AG08395 (cell line): ENCODE measurements at places on chromosomes 2 and 18.

- DNase-seq = no peak
Measured at GRCh38 chr2:216084547-216084946, 2.8 kb downstream of the TMEM169 start.

GRCh38 chr2:161912154-161912553 is 161.9 kb downstream of the DPP4 start:
- DNase-seq = no peak

GRCh38 chr2:25497918-25498407 is 156.2 kb upstream of the DNMT3A start:
- DNase-seq = no peak

GRCh38 chr2:172978063-172978383 is 97.6 kb upstream of the MAP3K20 start:
- DNase-seq = no peak

DNA sequence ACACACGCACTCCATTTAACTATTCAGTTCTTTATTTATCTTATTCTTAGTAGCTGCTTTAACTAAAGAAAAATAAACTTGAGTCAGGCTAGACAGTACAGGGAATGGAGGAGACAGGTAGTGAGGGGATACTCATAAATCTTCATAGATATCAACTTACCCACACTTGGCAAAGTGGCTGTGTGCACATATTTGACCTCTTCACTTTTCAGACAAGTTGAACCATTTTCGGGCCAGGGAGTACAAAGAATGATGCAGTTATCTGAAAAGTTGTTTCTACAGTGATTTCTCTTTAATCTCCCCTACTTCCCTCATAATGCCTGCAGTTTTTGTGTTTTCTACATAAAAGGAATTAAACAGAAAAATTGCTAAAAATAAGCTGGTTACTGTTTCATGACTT is 307.5 kb downstream of the GULP1 start:
- no peak for DNase-seq

- DNase-seq = no peak
Measured at GRCh38 chr2:67851956-67852824, 210.6 kb downstream of the C1D start.

- no peak for DNase-seq
Measured at GRCh38 chr2:36616947-36617346, 19.0 kb upstream of the FEZ2 start.

- no peak for DNase-seq
Measured at GRCh38 chr2:128487650-128488387, 169.2 kb upstream of the HS6ST1 start.

DNA sequence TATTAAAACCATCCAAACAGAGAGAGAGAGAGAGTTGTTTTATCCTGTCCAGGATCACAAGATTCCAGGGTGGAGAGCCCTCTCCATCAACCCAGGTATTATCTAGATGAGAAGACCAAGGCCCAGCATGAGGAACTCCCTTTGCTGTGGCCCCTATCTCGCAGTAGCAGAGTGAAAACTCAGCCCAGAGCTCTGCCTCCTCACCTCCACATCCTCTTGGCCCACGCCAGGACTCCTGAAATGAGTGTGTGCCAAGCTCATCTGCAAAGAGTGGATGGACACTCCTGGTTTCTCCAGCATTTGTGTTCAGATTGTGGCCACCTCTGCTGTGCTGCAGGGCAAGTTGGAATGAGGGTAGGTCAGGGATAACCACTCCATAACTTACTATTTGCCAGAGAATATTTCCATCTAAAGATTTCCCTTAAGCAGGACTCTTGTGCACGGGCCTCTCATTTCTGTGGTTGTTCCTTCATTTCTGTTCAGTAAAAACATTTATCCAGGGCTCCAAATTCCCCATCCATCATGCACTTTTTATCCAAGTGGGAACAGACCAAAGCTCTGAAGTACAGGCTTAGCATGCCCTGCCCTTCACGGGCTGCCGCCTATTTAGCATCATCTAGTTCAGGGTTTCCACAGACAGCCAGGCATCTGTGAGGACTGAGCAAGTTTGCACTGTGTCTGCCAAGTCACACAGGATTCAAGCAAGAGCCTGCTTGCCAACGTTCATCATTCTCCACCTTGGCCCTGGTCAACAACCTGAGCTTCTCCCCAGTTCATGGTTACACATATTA is 583.2 kb upstream of the ID2 start:
- no peak for DNase-seq

DNA sequence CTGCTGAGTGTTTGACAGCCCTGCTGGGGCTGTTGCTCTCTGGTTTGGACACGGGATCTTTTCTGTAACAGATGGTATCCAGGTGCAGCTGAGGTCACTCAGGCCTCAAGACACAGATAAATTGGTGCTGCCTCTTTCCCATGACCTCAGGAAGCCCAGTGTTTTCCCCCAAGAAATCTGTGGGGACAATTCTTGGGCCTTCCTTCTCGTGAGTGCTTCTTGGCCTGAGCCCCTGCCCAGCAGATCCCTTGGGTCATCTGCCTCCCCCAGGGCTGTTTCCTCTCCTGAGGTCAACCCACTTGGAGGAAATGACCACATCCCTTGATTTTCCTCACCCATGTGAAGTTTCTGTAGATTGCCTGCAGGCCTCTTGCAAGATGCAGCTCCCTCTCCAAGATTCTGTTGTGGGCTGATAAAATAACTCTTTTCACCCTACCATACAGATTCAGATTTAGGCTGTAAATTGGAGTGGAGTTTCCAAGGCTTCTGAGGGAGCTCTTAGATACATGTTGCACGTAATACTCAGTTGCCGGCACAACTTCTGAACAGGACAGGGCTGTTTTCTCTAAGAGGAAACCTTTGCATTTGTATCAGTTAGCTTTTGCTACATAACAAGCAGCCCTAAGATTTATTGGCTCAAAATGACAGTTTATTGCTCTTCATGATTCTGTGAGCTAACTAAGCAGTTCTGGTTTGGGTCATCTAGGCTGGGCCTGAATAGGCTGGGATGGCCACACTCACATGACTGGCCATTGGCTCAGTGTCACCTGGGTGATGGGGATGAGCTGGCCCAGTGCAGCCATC is 13.1 kb downstream of the ZAP70 start:
- DNase-seq = no peak

- DNase-seq = no peak
Measured at GRCh38 chr2:241286348-241287090, 29.0 kb downstream of the HDLBP start.

DNA sequence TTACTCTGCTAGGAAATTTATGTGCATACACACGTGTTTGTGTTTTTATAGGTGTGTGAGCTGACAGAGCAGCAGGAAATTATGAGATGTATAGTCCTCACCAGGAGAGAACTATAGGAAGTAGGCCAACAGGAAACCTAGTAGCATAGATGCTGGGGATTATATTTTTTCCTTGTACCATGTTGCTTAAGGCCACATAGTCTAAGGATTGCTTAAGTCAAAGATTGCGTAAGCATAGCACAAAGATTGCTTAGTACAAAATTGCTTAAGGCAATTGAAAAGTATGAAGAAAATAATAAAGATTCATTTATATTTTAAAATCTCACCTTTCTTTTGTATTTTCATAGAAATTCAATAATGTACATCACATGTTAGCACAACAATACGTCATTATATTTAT is 18.7 kb upstream of the CCDC102B start:
- DNase-seq = peak; percentile 16

GRCh38 chr18:65298422-65298821 is 452.4 kb upstream of the CDH7 start:
- no peak for DNase-seq

GRCh38 chr2:185643434-185643833 is 95.2 kb upstream of the FSIP2 start:
- DNase-seq = no peak

DNA sequence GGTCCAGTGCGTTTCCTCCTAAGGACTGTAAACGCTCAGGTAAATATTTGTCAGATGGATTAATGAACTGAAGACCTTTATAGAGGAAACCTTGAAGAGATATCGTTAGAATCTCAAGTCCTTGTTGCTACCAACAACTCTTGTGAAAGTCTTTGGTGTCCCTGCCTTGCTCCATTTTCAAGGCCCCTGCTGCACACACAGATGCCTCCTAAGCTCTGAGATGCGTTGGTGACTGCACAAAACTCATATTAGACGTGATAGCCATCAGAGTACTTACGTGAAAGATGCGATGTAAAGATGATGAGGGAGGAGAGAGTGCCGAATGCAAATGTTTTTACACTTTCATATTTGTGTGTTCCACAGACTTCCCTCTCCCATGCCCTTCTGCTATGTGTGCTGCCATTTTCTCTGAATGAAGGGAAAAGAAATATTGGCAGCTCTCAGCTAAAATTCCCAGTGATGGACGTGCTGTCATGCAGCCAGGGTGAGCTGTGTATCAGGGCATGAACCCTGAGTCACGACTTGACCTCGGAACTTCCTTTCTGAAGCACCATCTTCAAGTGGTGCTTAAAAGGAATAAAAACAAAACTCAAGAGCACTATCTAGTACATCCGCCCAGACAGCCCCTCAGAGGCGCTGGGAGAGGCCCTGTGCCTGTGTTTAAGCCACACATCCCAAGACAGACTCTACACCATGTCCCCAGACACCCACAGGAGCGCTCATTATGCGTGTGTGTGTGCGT is 117.4 kb downstream of the FAM210A start:
- DNase-seq = no peak

DNA sequence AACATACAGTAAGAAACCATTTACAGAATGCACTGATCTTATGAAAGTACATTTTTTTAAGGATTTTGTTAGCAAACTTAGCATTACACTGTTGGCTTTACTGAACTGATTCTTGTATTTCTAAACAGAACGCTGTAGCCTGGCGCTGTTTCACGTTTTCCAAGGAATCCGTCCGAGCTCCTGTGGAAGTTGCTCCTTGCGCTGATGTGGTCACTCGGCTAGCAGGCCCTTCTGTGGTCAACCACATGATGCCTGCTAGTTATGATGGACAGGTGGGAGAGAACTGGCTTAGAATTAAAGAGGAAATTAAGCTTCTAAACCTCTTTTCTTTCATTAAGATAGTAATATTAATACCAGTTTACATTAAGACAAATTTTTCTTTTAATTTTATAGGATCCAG is 76.8 kb downstream of the CEP192 start:
- no peak for DNase-seq

GRCh38 chr2:214035921-214036320 is 374.9 kb upstream of the VWC2L start:
- no peak for DNase-seq

DNA sequence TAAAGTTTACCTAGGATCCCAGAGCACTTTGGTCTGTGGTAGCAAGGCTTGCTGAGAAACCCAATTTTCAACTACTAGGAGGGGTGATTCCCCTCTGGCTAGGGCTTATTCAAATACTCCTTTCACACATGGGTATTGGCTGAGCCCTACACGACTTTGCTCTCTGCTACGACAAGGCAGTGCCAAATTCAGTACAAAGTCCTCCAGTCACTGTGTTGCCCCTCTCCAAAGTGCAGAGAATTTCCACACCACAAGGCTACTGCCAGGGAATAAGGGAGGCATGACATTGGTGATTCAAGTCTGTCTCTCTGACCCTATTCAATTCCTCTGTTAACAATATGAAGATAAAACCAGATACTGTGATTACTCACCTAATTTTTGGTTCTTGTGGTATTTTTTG is 38.9 kb downstream of the SYT4 start:
- DNase-seq = no peak

GRCh38 chr18:33404244-33404873 is 36.2 kb downstream of the CCDC178 start:
- no peak for DNase-seq

- no peak for DNase-seq
Measured at GRCh38 chr2:69065735-69066336, 52.9 kb downstream of the ANTXR1 start.

DNA sequence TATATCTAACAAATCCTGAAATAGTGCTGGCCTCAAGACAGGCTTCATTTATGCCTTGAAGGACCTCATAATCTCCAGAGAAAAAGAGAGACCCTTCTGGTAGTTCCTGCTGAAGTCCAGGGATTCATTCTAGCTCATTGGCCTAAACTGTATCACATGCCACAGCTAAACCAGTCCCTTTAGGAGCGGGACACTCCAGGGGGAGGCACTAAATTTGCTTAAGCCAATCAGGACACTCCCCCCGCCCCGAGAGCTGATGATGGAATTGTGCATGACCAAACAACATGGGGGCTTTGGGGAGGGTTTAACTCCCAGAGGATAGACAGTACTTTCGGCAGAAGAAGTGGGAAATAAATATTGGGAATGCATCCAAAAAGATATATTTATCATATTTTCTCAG is 36.4 kb upstream of the CXCR4 start:
- DNase-seq = no peak

GRCh38 chr2:41967476-41968181 is 80.2 kb upstream of the PKDCC start:
- peak; percentile 40 for DNase-seq

- peak; percentile 1 for DNase-seq
Measured at GRCh38 chr2:166764216-166764615, 124.1 kb upstream of the XIRP2 start.
